ENCODE measurements at places on chromosomes 3 and 15.

DNA sequence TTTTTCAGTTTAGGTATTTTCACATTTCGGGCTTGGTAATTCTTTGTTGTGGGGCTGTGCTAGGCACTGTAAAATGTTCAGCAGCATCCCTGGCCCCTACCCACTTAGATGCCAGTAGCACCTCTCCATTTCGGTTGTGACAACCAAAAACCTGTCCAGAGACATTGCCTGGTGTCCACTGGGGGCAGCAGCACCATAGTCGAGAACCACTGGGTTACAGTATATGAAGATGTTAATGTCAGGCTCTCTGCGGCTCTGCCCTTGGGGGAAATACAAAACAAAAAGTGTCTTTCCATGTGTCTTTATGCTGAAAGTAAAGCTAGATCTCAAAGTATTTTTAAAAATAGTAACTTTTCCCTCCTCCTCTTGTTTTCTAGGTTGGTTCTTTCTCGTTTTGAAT is 177.2 kb downstream of the ITPR1 start:
- DNase-seq, result no peak

DNA sequence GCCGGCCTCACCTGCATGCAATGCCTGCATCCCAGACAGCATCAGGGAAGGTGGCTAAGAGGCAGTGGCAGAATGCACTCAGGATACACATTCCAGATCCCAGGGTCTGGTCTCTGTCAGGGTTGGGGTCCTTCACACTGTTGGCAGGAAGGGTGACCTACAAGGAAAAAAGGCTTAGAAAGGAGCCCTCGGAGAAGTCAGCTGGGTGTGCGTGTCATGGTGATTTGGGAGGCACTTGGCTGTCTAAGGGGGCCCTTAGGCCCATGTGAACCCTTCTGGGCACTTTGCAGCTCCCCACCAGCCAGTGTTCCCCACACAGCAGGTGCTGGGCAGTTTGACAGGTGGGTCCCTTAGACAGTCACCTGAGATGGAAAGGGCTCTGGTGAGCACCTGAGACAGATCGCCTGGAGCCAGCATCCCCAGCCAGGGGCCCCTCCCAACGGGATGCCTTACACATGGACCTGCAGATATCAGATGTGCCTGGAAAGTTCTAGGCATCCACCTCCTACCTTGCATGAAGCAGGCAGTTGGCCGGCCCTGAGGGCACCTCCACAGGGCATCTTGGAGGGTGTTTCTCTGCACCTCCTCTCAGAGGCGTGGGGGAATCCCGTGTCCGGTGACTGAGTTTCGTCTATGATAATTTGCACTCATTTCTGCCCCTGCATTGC is 131.6 kb downstream of the LRRK1 start:
- DNase-seq, result no peak

- DNase-seq, result no peak
These were observed 1165.1 kb downstream of the ROBO2 start for GRCh38 chr3:78204977-78205376.

GRCh38 chr15:52689562-52689961 is 10.4 kb upstream of the ATOSA start:
- DNase-seq, result no peak

DNA sequence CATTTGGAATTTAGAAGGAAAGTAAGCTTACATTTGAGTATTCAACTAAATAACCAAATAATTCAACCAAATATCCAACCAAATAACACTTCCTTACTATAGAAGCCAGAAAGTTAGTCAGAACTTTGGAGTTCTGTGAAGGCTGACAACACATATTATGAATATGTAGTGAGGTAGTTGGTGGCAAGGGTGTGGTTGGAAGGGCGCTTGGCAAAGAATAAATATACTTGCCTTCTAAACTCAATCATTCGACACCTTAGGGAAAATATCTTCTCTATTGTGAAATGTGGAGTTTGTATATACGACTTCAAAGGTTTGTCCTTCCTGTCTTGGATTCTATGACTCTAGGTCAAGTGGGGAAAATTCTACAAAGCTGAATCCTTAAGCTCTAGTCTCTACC is 111.7 kb upstream of the OSTN start:
- DNase-seq, result no peak

- DNase-seq, result no peak
These were observed 452.6 kb downstream of the OCA2 start for GRCh38 chr15:27646531-27646930.

DNA sequence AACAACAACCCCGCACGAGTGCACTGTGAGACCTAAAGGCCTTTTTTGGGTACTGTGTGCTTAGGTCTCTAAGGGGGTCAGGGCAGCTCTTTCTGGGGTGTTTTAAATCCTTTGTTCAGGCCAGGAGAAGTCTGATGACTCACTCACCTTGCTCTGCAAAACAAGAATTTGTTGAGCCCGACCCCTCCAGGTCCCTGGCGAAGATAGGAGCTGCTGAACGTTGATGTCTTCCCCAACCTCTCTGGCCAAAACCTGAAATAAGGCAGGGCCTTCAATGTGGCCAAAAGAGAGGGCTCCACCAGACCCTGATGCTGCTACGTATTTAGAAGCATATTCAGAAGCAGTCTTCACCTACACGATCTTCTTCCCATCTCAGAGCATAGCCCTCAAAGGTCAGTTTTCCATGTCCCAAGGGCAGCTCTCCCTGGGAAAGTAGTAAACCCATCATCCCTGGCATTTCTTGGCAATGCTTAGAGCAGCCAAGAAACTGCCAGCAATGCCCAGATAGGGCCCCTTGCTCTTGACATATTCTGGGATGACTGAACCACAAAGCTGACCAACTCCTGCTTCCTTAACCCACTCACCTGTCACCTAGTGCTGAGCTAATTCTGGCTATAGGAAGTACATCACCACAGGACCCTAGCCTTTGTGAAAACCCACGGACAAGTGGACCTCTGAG is 27.1 kb downstream of the CCDC13 start:
- no peak for DNase-seq

DNA sequence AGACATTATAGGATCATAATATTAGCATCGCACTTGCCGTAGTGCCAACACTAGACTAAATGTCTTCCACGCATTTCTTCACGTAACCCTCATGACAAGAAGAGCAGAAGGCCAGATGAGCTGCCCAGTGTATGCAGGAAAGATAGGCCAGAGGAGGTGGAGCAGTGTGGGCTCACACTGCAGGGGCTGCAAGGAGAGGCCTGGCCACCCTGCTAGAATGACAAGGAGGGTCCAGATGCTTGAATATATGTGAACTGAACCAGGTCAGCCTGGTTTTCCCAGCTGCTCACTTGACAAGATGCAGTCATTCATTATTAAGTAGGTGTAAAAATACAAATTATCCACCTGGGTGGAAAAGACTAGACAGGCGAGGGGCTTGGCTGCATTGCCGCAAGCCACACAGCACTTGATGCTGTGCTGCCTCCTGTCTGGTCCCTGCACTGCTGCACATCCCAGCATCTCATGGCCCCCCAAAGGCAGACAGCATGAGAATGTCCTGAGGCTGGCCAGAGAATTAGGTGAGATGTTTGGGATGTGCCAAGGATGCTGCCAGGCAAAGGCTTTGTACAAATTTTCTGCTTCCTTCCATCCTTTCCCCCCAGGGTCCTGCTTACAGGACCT is 115.2 kb downstream of the NTRK3 start:
- DNase-seq, result no peak

- DNase-seq, result no peak
These were observed 98.3 kb downstream of the MEX3B start for GRCh38 chr15:81947548-81947947.

DNA sequence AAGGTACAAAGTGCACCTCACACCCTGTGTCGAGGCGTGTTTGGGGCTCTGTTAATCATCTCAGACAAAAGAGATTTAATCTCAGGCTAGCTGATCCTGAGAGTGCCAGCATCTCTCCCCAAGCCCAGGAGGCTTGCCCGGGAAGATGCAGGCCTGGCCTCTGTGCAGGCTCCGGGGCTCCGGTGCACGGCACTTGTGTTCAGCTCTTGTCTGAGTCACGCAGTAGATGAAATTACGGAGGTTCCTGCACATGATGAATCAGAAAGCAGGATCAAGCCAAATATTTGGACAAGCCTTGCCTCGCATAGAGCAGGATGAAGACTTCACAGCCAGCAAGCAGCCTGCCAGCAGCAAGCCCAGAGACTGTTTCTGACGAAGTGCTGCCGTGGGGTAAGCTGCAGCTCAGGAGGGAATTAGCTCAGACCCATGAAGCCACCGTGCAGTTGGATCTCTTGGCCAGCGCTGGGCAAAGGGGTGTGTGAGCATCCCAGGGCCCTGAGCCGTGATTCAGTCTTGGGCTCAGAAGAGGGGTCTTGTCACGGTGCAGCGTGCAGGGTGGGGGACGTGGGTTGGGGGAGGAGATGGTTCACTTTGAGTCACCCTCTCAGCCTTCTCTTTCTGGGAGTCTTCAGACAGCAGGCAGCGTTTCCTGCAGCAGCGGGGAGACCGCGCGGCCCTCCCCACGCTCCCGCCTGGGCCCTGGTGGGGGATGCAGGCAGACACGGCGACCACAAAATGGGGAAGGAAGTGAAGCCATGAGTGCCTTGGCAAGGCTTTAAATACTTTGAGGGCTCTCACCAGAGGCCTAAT is 89.2 kb upstream of the MEF2A start:
- no peak for DNase-seq

- no peak for DNase-seq
These were observed 35.1 kb upstream of the SNTN start for GRCh38 chr3:63617391-63617790.

GRCh38 chr3:172464306-172464705 is 16.1 kb upstream of the GHSR start:
- DNase-seq, result no peak

- peak; percentile 80 for DNase-seq
These were observed 43.6 kb upstream of the CTSH start for GRCh38 chr15:78988361-78988911.

GRCh38 chr3:111694471-111694870 is 99.3 kb upstream of the ZBED2 start:
- DNase-seq, result no peak

- DNase-seq, result no peak
These were observed 74.5 kb downstream of the CPNE4 start for GRCh38 chr3:131960324-131960723.
